ENCODE measurements at places on chromosomes 5 and 9. TPM values are rescaled to one million over a fixed set of nuclear protein-coding genes. Genes with fewer than 3 reads are reported as not detected.
A peak's percentile ranks its signal among the peaks of the same experiment; 100 is the strongest.

C5 gene
- total RNA-seq, result 2.8 TPM

CCDC192 gene
- not detected for total RNA-seq

ANKRD18A gene
- total RNA-seq, result 2.0 TPM

NPR3 gene
- total RNA-seq, result not detected

SV2C gene
- total RNA-seq, result 0.07 TPM

TMEM141 gene
- total RNA-seq, result 38.5 TPM

GRCh38 chr5:117473165-117473564 lies 898.5 kb upstream of the SEMA6A start:
- no peak for DNase-seq

GRCh38 chr5:134146651-134147518 lies 29.9 kb downstream of the SKP1 start:
- no peak for DNase-seq

- DNase-seq, result no peak
Measured at GRCh38 chr5:92401-93220, 643 bp downstream of the PLEKHG4B start.

- DNase-seq, result no peak
Measured at GRCh38 chr9:19162956-19163355, 35.7 kb upstream of the PLIN2 start.

- peak; percentile 44 for DNase-seq
Measured at GRCh38 chr9:33813712-33814641, 3.0 kb upstream of the UBE2R2 start.

- no peak for DNase-seq
Measured at GRCh38 chr5:116145416-116145815, 60.6 kb downstream of the COMMD10 start.

DNA sequence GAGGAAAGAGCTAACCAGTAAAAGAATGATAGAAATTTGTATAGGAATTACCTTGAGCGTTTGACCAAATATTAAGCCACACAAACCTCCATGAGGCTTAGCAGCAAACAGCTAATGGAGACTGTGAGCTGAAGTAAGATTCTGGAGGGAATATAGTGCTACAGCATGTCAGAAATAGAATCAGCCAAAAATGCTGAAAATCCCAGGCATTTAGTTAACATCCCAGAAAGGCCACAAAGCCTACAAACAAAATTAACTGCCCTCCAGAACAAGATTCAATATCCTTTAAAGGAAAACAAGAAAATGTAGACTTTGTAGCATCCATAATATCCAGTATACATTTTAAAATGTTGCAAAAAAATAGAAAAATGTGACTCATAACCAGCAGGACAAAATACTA lies 257.8 kb upstream of the TUSC1 start:
- no peak for DNase-seq

DNA sequence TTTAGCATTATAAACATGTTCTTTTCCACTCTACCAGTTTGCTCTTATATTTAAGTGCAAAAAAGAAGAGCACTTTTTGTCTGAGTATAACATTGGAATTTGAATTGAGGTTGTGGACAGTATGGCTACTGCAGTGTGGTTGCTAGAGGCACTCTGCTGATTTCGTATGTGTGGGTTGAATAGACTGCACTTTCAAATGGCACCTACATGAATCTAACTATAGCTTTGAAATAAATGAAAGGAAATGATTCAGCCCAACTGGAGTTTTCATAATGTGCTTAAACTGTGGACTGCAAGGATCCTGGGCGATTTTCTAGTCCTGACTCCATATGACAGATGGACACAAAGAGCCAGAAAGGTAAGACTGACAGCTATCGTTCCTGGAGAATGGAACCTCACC lies 657.6 kb upstream of the RIOK2 start:
- DNase-seq, result no peak

DNA sequence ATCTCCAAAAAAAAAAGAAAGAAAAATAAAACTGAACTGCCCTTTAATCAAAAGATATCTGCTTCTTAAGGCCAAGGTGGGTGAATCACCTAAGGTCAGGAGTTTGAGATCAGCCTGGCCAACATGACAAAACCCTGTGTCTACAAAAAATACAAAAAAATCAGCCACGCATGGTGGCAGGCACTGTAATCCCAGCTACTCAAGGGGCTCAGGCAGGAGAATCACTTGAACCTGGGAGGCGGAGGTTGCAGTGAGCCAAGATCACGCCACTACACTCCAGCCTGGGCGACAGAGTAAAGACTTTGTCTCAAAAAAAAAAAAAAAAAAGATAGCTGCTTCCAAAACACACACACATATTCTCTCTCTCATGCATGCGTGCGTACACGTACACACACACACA lies 17.8 kb downstream of the SCAI start:
- no peak for DNase-seq

DNA sequence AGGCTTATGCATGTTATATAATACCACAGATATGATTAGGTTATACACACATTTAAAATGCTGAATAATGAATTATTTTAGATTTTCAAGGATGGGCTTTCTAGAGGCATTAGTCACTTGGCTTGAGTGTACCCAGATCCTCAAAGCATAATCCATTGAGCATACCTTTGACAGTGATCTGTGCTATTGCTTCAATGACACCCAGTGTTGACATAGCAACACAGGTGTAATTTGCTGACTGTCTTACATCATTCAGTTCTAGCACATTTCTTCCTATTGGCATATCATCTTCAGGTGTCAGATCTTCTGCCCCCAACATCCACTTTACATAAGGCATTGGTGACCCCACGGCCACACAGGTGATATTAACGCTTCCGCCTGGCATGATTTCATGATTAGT lies 721.5 kb upstream of the DMAC1 start:
- no peak for DNase-seq

- peak; percentile 13 for DNase-seq
Measured at GRCh38 chr5:64612344-64612961, 77.8 kb upstream of the SHISAL2B start.

- no peak for DNase-seq
Measured at GRCh38 chr5:657570-657969, 35.6 kb downstream of the TPPP start.

DNA sequence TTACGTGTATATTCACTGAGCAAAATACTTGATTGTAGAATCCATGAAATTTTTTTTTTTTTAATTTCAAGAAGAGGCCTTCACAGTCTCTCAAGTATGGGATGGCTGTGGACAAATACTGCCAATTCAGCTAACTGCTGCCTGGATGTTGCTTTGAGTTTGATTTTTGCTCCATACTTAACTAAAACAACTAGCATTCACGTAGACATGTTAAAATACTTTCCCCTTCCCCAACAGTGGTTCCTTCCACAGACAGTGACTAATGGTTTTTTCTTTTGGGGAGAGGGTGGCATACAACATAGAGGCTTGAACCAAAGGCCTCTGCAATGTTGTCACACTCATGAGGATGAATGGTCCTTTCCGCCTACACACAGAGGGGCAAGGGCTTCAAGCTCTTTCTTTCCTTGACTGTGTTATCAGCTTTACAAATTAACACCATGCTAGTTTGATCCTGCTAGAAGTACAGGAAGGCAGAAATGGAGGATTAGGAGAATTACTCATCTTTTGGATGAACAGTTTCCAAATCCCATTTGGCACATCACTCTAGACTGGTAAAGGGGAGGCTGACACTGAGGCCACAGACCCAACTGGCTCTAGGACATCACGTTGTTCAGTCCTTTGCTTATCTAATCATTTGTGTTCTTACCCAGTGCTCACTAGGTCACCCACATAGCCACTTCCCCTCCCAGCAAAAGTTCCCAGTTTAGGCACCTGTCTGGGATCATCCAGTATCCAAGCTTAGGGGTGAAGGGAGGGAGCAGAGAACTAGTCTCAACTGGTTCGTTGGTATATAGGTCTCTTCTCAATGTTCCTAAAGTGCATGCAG lies 1.8 kb upstream of the LEAP2 start:
- no peak for DNase-seq

GRCh38 chr5:163190283-163190682 lies 247.1 kb upstream of the CCNG1 start:
- no peak for DNase-seq
